Hepatocyte (in vitro differentiated cells): ENCODE measurements at places on chromosomes 12 and 14.

DNA sequence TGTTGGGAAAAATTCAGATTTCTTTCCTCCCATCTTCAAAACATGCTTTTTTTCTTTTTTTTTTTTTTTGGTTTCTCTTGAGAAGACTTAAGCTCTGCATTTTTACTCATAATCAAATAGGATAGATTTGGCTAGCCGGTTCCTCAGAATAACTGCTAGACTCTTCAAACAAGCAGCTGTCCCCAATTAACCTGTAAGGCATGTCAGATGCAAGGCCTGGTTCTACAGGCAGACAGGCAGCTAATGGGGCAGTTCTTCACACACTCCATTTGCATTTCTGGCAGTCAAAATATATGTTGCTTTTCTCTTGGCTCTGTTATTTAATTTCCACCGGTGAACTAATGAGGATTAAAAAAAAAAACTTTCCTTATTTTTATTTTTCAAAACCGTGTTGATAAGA is 228.0 kb upstream of the ATP2B1 start:
- no peaks in the 10 kb centered on the region for H3K36me3 ChIP-seq
- H3K4me3 ChIP-seq: no peak overlapping the region
- no peaks in the 10 kb centered on the region for H3K27me3 ChIP-seq
- H3K27ac ChIP-seq: no peak overlapping the region
- no peak for DNase-seq

DNA sequence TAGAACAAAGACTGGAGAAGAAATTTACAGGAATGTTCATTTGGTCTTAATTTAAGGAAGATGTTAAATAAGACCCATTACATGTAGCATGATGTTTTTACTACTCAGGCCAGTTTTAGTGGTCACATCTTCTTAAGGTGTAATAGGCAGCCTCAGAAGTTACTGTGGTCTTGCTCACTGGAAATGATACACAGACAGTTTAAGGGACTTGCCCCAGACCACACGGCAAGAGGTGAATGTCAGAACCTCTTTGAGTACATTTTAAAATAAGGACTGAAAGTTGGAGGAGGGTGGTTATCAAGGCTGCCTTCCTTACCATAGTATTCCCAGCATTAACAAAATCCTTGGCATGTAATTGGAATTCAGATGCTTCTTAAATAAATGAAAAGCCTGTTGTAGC is 37.9 kb downstream of the LRRK2 start:
- H3K4me1 ChIP-seq: no peaks in the 10 kb centered on the region
- no peak overlapping the region for H3K27ac ChIP-seq
- DNase-seq: no peak

GRCh38 chr12:98332642-98333041 is 182.7 kb upstream of the TMPO start:
- no peak for DNase-seq
- no peaks in the 10 kb centered on the region for H3K27me3 ChIP-seq
- no peaks in the 10 kb centered on the region for H3K36me3 ChIP-seq
- no peak overlapping the region for H3K27ac ChIP-seq
- H3K4me1 ChIP-seq: no peaks in the 10 kb centered on the region
- H3K4me3 ChIP-seq: no peak overlapping the region

- H3K36me3 ChIP-seq: no peaks in the 10 kb centered on the region
- H3K27me3 ChIP-seq: no peaks in the 10 kb centered on the region
- H3K27ac ChIP-seq: no peak overlapping the region
These were observed 36.6 kb downstream of the GPR135 start for GRCh38 chr14:59428581-59429012.

GRCh38 chr12:4145990-4146859 is 127.3 kb upstream of the CCND2 start:
- no peak overlapping the region for H3K4me3 ChIP-seq
- H3K27me3 ChIP-seq: peaks cover 4% of the 10 kb centered on the region
- H3K36me3 ChIP-seq: no peaks in the 10 kb centered on the region
- DNase-seq: no peak

DNA sequence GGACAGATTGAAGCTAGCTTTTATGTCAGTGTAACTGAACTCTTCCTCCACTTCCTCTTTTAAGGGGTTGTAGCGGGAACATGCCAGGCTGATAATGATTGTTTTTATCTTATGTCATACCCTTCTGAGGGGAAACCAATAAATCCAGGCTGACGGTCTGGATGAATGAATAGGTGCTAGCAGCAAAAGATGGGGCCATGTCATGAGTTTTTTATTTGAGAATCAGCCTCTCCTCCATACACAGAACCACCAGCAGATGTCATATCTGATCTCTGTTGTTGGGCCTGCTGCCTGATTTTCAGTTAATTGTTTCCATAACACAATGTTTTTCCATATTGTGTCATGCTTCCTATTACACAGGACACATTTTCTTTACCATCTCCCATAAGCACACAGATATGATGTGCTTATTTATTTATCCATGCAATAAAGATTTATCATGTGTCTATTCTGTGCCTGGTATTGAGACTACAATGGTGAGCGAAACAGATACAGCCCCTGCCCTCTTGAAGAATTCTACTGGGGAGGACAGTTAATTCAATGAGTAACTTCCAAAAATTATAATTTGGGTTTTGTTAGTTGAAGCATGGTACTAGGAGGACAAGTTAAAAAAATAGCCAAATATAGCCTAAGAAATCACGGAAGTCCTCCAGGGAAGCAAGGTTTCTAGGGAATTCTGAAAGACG is 33.6 kb upstream of the CRY1 start:
- H3K27me3 ChIP-seq: peaks cover 7% of the 10 kb centered on the region
- no peaks in the 10 kb centered on the region for H3K4me1 ChIP-seq
- H3K4me3 ChIP-seq: no peak overlapping the region
- H3K36me3 ChIP-seq: no peaks in the 10 kb centered on the region

DNA sequence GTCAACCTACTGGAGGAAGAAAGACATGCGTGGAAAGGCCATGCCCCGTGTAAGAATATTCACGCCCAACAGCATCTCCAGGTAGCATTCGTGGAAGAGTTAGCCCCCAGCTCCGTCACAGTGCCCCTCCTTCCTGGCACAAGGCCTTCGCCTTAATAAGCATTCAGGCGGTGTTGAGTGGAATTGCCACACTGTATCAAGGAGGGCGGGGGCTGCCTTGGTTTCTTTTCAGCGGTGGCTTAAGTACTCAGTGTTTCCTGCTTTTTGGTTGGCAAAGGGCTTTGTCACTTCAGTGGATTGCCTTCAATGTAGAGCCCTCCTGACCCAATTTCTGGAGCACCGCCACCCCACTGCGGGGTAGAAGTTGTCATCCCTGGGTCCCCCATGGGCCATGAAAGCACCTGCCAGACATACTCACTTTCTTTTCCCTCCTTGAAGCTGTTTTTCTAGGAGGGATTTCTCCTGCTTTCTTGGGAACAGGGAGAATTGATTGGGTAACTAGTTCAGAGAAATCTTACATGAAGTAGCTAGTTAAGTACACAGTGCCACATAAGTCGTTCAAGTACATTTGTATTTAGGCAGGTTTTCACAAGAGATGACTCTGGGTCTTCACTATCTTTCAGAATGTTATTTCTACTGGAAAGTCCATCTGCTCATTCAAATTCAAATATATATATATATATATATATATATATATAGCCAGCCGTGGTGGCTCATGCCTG is 65.5 kb upstream of the STON2 start:
- H3K4me1 ChIP-seq: no peaks in the 10 kb centered on the region
- no peak overlapping the region for H3K4me3 ChIP-seq
- no peak for DNase-seq
- H3K36me3 ChIP-seq: no peaks in the 10 kb centered on the region
- H3K27me3 ChIP-seq: no peaks in the 10 kb centered on the region

GRCh38 chr14:32754209-32754608 is 184.5 kb upstream of the NPAS3 start:
- no peaks in the 10 kb centered on the region for H3K27me3 ChIP-seq
- no peak for DNase-seq
- no peaks in the 10 kb centered on the region for H3K36me3 ChIP-seq

DNA sequence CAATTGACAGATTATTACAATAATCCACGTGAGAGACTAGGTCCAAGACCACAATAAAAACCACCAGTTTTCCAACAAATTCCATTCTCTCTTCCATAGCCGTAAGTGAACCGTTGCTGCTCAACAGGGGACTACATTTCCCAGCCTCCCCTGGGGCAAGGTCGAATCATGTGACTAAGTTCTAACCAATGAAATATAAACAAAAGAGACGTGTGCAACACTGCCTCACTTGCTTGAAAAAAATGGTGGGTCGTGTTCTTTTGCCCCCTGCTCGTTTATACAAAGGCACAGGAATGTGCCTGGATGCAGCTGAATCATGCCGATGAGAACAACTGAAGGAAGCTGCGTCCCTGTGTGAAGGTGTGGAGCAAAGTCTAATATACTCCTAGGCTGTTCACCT is 51.1 kb downstream of the HSPB8 start:
- no peaks in the 10 kb centered on the region for H3K27me3 ChIP-seq
- no peaks in the 10 kb centered on the region for H3K4me1 ChIP-seq
- H3K36me3 ChIP-seq: no peaks in the 10 kb centered on the region
- peak; percentile 69 for DNase-seq
- H3K27ac ChIP-seq: peak overlapping the region; percentile 13

GRCh38 chr14:42374332-42374731 is 767.7 kb downstream of the LRFN5 start:
- H3K4me1 ChIP-seq: no peaks in the 10 kb centered on the region
- H3K27ac ChIP-seq: no peak overlapping the region
- no peaks in the 10 kb centered on the region for H3K36me3 ChIP-seq
- H3K4me3 ChIP-seq: no peak overlapping the region
- no peaks in the 10 kb centered on the region for H3K27me3 ChIP-seq

GRCh38 chr14:67409461-67409860 is 2.5 kb downstream of the PLEK2 start:
- H3K4me3 ChIP-seq: no peak overlapping the region
- H3K4me1 ChIP-seq: peaks cover 3% of the 10 kb centered on the region
- H3K27ac ChIP-seq: no peak overlapping the region
- no peaks in the 10 kb centered on the region for H3K36me3 ChIP-seq

DNA sequence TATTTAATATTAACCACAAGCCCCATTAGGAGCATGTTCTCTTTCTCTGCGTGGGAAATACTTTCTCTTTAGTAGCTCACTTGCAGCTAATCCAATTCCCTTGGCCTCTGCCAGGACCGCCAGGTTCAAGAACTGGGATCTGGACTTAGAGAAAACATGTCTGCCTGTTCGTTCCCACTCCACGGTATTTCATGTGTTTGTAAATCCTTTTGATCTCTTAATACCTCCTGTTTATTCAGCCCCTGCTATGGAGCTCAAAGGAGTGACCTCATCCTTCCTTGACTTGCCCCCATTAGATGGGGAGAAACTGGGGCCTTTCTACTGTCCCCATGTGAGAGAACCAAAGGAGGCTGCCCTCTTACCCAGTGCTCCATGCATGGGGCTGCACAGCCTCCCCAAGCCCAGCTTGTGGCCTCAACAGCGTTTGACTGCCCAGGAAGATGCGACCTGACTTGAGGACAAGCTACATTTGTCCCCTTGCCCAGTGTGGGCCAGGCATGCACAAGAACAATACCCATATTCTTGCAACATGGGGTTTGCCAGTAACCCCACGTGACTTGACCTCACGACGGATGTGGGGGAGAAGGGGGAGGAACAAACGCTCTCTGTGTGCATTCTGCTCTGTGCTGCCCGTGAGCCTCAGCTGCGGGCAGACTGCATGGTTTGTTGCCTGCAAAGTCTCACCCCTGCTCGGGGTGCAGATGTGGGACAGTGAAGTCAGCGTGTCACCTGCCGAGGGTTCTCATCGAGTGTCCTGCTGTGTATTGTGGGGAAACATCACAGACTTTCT is 30.3 kb downstream of the CD9 start:
- no peaks in the 10 kb centered on the region for H3K36me3 ChIP-seq
- no peak overlapping the region for H3K4me3 ChIP-seq
- peak overlapping the region; percentile 97 for H3K27ac ChIP-seq
- no peaks in the 10 kb centered on the region for H3K27me3 ChIP-seq

- DNase-seq: peak; percentile 6
- no peak overlapping the region for H3K4me3 ChIP-seq
- H3K27me3 ChIP-seq: no peaks in the 10 kb centered on the region
These were observed 3.7 kb downstream of the TMTC3 start for GRCh38 chr12:88145567-88146505.

DNA sequence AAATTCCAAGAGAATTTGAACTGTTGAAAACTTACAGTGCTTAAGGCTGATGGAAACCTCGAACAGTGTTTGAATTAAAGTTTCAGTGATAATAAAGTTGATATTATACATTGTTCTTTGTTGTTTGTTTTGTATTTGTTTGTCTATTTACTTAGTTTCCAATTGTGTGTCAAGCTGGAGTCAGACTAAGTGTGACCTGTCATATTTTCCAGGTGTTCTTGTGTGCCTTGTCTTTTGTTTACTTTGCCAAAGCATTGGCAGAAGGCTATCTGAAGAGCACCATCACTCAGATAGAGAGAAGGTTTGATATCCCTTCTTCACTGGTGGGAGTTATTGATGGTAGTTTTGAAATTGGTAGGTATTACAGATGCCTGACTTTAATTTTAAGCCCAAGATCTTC is 6.0 kb downstream of the SLCO1C1 start:
- H3K4me3 ChIP-seq: no peak overlapping the region
- H3K27ac ChIP-seq: no peak overlapping the region
- H3K27me3 ChIP-seq: no peaks in the 10 kb centered on the region
- no peak for DNase-seq
- H3K4me1 ChIP-seq: no peaks in the 10 kb centered on the region
- no peaks in the 10 kb centered on the region for H3K36me3 ChIP-seq

DNA sequence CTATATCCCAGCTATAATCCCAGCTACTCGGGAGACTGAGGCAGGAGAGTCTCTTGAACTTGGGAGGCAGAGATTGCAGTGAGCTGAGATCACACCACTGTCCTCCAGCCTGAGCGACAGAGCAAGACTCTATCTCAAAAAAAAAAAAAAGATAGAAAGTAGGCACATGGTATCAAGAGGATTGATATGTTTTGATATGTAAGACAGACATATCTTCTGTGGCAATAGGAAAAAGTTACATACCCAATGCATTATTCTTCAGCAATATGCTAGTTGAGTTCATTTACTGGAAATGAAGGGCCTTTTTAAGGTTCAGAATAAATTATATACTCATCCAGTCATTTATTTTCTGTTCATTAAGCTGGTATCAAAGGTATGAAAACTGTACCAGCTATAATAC is 393.4 kb downstream of the GLT1D1 start:
- no peaks in the 10 kb centered on the region for H3K4me1 ChIP-seq
- H3K27ac ChIP-seq: no peak overlapping the region
- no peak overlapping the region for H3K4me3 ChIP-seq
- no peaks in the 10 kb centered on the region for H3K36me3 ChIP-seq
- H3K27me3 ChIP-seq: no peaks in the 10 kb centered on the region

DNA sequence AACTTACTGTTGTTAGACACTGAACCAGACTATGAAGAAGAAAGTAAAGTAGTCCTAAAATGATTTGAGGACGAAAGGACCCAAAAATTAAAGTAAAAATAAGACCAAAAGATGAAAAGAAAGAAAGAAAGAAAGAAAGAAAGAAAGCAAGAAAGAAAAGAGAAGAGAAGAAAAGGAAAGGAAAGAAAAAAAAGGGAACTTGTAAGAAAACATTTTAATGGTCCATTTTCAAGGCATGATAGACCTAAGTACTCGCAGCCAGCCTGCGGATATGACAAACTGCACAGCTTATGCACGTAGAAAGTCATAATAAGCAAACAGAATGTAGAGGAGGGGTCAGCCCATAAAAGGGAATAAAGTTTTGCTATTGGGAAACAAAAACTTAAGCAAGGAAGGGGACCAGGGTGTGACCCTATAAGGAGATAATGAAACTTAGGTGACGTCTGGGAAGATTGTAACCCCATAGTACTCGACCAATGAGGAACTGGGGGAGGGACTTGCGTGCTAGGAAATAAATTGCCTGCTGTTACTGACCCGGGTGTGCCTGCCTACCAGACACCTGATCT is 59.7 kb downstream of the APOBEC1 start:
- H3K4me3 ChIP-seq: no peak overlapping the region
- no peak overlapping the region for H3K27ac ChIP-seq
- no peak for DNase-seq
- H3K27me3 ChIP-seq: no peaks in the 10 kb centered on the region
- no peaks in the 10 kb centered on the region for H3K4me1 ChIP-seq
- H3K36me3 ChIP-seq: no peaks in the 10 kb centered on the region
